ENCODE measurements at places on chromosomes 11 and 22.
A peak's percentile ranks its signal among the peaks of the same experiment; 100 is the strongest.

GRCh38 chr22:35582861-35583670, 34.1 kb downstream of the MB start:
- peak; percentile 29 for DNase-seq

DNA sequence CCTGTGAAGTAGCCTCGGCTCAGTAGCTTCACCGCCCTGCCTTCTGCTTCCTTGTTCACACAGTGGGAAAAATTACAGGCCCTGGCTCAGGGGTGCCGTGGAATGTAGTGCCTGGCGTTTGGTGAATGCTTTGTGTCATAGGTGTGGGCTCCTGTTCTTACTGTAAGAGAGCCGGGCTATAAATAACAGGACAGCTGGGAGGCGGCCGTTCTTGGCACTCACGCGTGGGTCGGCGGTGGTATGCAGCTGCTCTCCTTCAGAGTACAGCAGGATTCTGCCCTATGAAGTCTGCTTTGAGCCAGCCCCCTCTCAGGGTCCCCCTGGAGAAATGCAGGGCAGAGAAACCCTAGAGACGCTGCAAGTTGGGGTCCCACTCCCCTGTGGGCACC, 84.2 kb downstream of the CTTN start:
- DNase-seq, result no peak

- no peak for DNase-seq
These were observed 73.3 kb downstream of the FAM76B start for GRCh38 chr11:95716266-95716665.

DNA sequence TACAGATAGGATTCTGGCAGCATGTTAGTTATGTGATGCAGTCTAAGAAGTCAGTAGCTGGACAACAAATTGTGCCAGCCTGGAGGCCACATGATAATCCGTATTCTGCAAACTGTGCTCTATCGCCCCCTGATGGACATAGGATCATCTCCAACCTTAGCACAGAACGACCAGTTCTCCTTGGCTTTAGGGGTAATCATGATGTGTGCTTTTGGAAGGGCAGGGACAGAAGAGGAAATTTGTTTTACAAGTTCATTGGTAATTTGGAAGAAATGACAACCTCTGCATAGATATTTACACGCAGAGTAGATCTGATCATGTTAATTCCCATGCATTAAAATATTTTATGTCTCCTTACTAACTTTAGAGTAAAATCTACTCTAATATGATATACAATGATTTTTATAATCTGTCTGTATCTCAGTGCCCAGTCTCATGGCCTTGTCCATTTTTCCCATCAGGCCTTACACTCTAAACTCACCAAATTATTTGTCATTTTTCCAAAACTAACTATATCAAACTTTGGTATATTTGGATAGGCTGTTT, 12.1 kb downstream of the OR10D3 start:
- no peak for DNase-seq

- DNase-seq, result no peak
These were observed 79.3 kb downstream of the MYEOV start for GRCh38 chr11:69373251-69373635.

GRCh38 chr11:11215944-11216343, 137.1 kb downstream of the CSNK2A3 start:
- no peak for DNase-seq

GRCh38 chr11:64244966-64245365, 1.8 kb downstream of the PPP1R14B start:
- no peak for DNase-seq

GRCh38 chr22:28608546-28608945, 71.1 kb downstream of the TTC28 start:
- DNase-seq, result no peak

DNA sequence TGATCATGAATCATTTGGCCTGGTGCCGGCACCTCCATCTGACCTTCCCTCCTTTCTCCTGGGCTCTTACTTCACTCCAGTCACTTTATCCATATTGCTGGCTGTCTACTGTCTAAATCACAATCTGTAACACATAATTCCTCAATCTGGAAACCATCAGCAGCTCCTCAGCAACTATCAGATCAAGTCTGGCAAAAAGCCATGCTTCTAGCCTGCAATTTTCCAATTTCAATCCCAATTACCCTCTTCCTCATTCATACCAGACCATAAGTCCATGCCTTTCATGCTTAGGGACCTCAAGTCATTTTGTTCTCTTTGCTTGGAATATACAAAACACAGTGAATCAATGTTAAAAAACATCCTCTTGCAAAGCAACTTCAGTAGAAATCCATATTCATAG, 882.8 kb upstream of the ANO3 start:
- no peak for DNase-seq

GRCh38 chr11:120936356-120936755, 87.5 kb upstream of the TBCEL start:
- DNase-seq, result no peak
